Stomach (tissue), 19 donors: ENCODE measurements at places on chromosomes 6 and 20. TPM values are rescaled to one million over a fixed set of nuclear protein-coding genes. Genes with fewer than 3 reads are reported as not detected.
A peak's percentile ranks its signal among the peaks of the same experiment; 100 is the strongest.

GRCh38 chr20:4592316-4593148 lies 129.2 kb upstream of the PRND start:
- DNase-seq = peak; percentile 86
- peak overlapping the region; percentile 70 for H3K27ac ChIP-seq
- no peaks in the 10 kb centered on the region for H3K36me3 ChIP-seq
- peaks cover 17% of the 10 kb centered on the region for H3K4me1 ChIP-seq
- H3K27me3 ChIP-seq = no peaks in the 10 kb centered on the region
- peak overlapping the region; percentile 36 for H3K4me3 ChIP-seq

DNA sequence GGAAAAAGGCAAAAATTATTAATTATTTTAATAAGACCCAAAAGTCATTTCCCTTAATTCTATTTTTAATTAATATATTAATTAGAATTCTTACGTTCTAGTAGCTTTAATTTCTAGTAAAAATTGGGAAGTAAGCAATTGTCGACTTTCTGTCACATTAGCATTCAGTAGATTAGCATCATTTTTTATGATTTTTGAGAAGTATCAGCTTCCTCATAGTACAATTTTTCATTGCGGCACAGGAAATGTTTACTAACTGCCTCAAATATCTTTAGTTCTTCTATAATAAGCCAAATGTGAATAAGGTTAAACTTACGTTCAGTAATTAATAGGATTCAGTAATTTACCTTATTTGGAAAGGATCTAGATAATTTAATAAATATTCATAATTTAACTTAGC lies 687.4 kb downstream of the EPM2A start:
- H3K36me3 ChIP-seq = no peaks in the 10 kb centered on the region
- no peaks in the 10 kb centered on the region for H3K27me3 ChIP-seq
- no peak for DNase-seq
- no peak overlapping the region for H3K4me3 ChIP-seq

- H3K27ac ChIP-seq = peak overlapping the region; percentile 82
- H3K27me3 ChIP-seq = no peaks in the 10 kb centered on the region
- no peak overlapping the region for H3K4me3 ChIP-seq
- peaks cover 11% of the 10 kb centered on the region for H3K4me1 ChIP-seq
- DNase-seq = peak; percentile 74
These were observed 49.4 kb upstream of the RREB1 start for GRCh38 chr6:7058250-7058923.

GRCh38 chr6:45548657-45549515 lies 171.2 kb upstream of the SUPT3H start:
- H3K36me3 ChIP-seq = peaks cover 8% of the 10 kb centered on the region
- no peak overlapping the region for H3K27ac ChIP-seq
- DNase-seq = no peak
- H3K4me1 ChIP-seq = no peaks in the 10 kb centered on the region
- H3K27me3 ChIP-seq = no peaks in the 10 kb centered on the region
- no peak overlapping the region for H3K4me3 ChIP-seq

- no peak overlapping the region for H3K27ac ChIP-seq
- no peak overlapping the region for H3K4me3 ChIP-seq
- no peaks in the 10 kb centered on the region for H3K27me3 ChIP-seq
- H3K36me3 ChIP-seq = no peaks in the 10 kb centered on the region
These were observed 193.7 kb downstream of the GJA10 start for GRCh38 chr6:90088009-90088408.

- H3K4me3 ChIP-seq = no peak overlapping the region
- no peaks in the 10 kb centered on the region for H3K27me3 ChIP-seq
- no peaks in the 10 kb centered on the region for H3K4me1 ChIP-seq
- DNase-seq = no peak
- no peak overlapping the region for H3K27ac ChIP-seq
These were observed 37.9 kb downstream of the HEBP2 start for GRCh38 chr6:138441965-138442364.

DNA sequence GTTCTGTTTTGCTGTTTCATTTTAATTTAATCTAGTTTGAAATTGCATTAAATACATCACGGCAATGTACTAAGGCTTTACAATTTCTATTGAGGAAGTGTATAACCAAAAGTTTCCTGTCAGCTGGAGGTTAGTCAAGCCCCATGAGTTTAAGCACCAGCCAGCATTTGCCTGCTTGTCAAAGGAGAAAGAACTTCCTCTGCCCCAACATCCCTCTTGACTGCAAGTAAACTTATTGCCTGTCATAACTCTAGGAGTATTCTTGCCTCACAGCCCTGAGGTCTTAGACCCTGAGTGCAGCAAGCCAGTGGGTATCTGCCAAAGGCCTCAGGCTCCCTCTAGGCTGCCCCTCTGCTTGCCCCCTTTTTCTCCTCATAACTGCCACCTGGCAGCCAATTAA lies 106.7 kb upstream of the INSM1 start:
- DNase-seq = no peak
- H3K4me3 ChIP-seq = no peak overlapping the region
- H3K27me3 ChIP-seq = no peaks in the 10 kb centered on the region
- H3K27ac ChIP-seq = no peak overlapping the region

DNA sequence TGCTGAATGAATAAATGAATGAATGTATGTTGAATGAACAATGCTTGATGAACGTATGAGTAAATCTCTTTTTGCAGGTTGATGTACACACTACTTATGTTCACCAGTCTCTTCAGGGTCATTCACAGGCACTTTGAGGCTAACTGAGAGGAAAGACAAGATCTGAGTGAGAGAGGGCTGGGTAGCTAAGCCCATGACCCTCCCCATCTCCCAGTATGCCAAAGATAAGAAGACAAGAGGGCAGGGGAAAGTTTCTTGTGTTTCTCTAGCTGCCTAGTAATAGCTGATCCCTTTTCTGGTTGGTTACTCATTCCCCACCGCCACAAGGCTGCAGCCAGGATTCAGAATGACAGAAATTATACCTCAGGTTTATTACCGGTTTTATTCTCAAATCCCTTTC lies 90.7 kb downstream of the CEP57L1 start:
- no peaks in the 10 kb centered on the region for H3K27me3 ChIP-seq
- H3K4me3 ChIP-seq = no peak overlapping the region
- no peak overlapping the region for H3K27ac ChIP-seq
- no peaks in the 10 kb centered on the region for H3K4me1 ChIP-seq

VNN1 gene
- total RNA-seq = 52.2 TPM

GRCh38 chr6:161058741-161059140 lies 67.2 kb downstream of the MAP3K4 start:
- no peaks in the 10 kb centered on the region for H3K36me3 ChIP-seq
- H3K4me1 ChIP-seq = no peaks in the 10 kb centered on the region
- no peak for DNase-seq
- H3K27ac ChIP-seq = no peak overlapping the region
- H3K27me3 ChIP-seq = no peaks in the 10 kb centered on the region
- H3K4me3 ChIP-seq = no peak overlapping the region

- no peaks in the 10 kb centered on the region for H3K27me3 ChIP-seq
- H3K4me1 ChIP-seq = peaks cover 40% of the 10 kb centered on the region
- H3K36me3 ChIP-seq = no peaks in the 10 kb centered on the region
- no peak overlapping the region for H3K4me3 ChIP-seq
These were observed 30.4 kb downstream of the SCAF8 start for GRCh38 chr6:154763650-154764049.

DNA sequence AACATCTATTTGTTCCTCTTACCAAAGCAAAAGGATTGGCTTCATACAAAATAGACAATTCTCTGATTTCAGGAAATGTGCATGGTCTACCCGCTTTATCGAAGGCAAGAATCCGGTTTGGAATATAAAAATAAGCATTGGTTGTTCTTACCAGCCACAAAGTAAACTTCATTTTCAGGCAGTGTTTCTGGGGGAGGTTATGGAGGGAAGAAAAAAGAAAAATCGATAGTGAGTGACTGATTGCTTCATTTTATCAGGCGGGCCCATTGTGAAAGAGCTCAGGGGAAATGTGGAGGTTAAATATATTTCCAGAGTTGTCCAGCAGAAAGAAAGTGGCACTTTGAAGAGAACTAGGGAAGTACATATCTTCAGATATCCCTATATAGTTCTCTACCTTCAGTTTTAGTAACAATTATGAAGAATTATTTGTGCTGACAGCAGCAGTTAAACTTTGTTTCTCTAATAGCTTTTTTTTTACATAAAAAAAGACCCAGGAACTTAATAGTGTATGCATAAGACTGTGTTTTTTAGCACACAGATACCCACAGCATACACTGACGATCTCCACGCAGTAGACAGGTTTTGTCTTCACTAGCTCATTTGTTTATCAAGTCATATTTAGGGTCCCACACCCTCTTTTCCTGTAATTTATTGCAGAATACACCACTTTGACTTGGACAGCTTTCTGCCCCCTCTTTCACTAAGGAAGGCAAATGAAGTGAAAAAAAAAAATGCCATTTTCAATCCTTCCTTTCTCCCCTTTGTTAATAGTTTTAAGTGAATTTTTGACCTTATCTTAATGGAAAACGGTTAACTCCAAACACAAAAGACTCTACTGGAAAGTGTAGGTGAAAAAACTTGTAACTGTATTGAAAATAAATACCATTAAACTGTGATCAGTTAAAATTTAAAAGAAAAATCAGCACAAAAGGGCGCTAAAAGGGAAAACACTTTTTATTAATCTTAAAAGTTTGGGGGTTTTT lies 2.9 kb downstream of the POU3F2 start:
- H3K36me3 ChIP-seq = no peaks in the 10 kb centered on the region
- no peak overlapping the region for H3K4me3 ChIP-seq
- DNase-seq = no peak
- peaks cover 99% of the 10 kb centered on the region for H3K27me3 ChIP-seq

DNA sequence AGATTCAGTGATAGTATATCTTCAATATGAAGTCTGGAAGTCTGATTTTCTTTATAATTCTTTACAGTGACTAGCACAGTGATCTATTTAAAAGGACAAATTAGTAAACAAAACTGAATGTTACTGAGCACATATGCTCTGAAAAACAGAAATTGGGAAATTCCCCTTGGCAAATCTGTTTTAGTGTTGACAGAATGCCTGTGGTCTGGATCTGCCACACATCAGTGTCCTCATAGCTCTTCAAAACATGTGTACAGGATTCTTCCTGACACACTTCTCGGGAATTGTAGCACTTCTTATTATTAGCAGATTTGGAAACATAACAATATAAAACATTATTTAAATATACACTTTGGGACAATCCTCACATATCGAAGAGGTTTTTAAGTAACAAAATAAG lies 354.3 kb downstream of the COL12A1 start:
- DNase-seq = no peak
- H3K27me3 ChIP-seq = no peaks in the 10 kb centered on the region
- H3K27ac ChIP-seq = no peak overlapping the region
- H3K4me3 ChIP-seq = no peak overlapping the region
- H3K36me3 ChIP-seq = no peaks in the 10 kb centered on the region
- no peaks in the 10 kb centered on the region for H3K4me1 ChIP-seq

DNA sequence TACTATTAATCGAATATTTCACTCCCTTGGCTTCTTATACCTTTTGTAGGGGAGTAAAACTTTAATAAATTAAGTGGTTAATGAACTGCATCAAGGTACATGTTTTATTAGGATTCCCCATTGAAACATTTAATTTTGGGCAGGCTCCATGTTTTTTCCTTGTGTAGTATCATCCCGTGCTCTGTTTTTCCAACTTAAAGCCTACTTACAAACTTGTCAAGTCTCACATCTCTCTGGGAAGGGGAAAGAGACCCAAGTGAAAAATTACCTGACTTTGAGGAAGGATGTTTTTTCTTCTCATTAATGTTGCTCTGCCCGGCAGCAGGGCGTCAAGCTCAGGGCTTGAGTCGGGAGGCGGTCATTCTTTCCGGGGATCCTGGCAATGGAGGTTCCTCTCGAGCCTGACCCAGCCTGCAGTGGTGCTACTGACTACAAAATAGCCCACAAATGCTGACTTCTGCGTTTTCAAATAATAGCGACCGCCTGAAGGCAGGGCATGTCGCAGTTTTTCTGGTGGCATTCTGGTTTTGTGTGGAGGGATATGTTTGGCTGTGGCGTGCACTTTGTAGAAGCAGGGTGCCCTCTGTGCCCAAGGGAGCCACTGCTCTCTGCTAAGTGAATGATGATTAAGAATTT lies 2.4 kb downstream of the DSP start:
- no peaks in the 10 kb centered on the region for H3K36me3 ChIP-seq
- peaks cover 11% of the 10 kb centered on the region for H3K27me3 ChIP-seq
- H3K4me3 ChIP-seq = peak overlapping the region; percentile 81
- no peak for DNase-seq

GRCh38 chr6:75287424-75287823 lies 2.8 kb upstream of the TMEM30A start:
- peaks cover 9% of the 10 kb centered on the region for H3K36me3 ChIP-seq
- H3K4me3 ChIP-seq = no peak overlapping the region
- no peaks in the 10 kb centered on the region for H3K27me3 ChIP-seq
- peaks cover 12% of the 10 kb centered on the region for H3K4me1 ChIP-seq
- no peak overlapping the region for H3K27ac ChIP-seq
- no peak for DNase-seq

DNA sequence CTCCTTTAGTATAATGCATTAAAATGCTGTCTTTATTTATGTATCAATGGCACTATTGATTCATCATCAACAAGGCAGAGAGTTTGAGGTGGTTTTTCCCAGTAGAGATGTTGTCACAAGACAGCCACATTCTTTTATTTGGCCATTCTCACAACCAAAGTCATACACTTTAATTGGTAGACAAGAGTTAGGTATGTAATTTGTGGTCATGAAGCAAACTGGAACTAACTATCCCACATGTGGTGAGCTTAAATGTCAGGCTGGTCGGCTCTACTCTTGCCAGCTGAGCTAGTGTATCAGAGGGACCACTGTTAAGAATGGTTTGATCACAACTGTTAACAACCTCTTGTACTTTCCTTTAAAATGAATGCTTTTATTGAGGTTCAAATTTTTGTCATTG lies 714.6 kb downstream of the CD109 start:
- H3K27me3 ChIP-seq = no peaks in the 10 kb centered on the region
- no peak for DNase-seq
- H3K36me3 ChIP-seq = no peaks in the 10 kb centered on the region
- H3K4me1 ChIP-seq = no peaks in the 10 kb centered on the region

GGTLC1 gene
- not detected for total RNA-seq

DNA sequence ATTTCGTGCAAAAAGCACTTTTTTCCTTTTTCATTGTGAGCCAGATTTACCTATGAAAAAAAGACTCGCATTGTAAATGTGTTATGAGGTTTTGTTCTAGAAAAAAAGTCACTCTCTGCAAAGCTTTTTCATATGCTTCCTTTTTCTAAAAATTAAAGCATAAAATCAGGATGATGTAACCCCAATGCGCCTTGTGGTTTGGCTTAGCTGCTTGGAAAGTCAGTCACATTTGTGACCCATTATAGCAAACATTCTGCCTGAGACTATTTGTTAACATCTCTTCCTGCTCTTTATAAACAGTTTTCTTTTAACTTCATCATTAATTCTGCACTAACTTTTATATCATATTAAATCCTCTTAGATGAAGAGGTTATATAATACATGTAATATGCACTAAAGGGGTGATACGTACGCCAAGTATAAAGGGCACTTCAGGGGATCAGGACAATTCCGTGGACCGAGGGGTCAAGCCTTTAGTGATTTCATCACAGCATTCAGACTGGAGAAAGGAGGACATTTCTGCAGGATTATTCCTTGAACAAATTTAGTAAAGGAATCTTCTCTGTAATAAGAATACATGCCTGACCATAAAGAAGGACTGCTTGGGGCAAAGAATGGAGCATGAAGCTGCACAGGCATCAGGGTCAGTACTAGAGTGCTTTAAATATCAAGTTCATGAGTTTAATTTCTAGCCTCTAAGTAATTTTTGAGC lies 48.1 kb upstream of the SMLR1 start:
- no peaks in the 10 kb centered on the region for H3K36me3 ChIP-seq
- H3K4me3 ChIP-seq = no peak overlapping the region
- H3K27me3 ChIP-seq = no peaks in the 10 kb centered on the region
